Right hindlimb (tissue), 1 donor: ENCODE measurements at places on chromosomes 1 and 21.

GRCh38 chr1:64975740-64976139 is 9.4 kb upstream of the JAK1 start:
- DNase-seq: no peak

DNA sequence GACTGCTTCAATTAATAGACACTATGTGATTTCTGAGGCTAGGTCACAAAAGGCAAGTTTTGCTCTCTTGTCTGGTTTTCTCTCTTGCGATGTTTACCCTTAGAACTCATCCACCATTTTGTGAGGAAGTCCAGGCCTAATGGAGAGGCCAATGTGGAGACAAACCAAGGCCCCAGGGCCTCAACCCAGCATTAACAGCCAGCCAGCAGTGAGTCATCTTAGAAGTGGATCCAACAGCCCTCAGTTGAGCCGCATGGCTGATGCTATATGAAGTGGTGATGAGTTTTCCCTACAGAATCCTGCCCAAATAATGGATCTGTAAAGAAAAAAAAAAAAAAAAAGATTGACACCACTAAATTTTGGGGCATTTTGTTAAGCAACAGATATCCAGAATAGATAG is 95.1 kb downstream of the DNTTIP2 start:
- DNase-seq: no peak

DNA sequence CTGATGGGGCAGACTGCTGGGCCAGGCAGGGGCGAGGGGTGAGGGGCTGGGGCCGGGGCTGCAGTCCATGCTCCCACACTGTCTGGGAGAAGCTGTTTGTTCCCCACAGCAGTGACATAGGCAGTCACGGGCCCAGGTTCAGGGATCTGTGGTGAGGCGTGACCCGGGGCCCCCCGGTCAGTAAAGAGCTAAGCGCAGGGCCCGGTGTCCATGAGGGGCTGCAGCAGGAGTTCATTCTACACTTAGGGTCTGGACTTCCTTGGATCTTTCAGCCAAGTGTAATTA is 4.4 kb downstream of the PEX10 start:
- no peak for DNase-seq

DNA sequence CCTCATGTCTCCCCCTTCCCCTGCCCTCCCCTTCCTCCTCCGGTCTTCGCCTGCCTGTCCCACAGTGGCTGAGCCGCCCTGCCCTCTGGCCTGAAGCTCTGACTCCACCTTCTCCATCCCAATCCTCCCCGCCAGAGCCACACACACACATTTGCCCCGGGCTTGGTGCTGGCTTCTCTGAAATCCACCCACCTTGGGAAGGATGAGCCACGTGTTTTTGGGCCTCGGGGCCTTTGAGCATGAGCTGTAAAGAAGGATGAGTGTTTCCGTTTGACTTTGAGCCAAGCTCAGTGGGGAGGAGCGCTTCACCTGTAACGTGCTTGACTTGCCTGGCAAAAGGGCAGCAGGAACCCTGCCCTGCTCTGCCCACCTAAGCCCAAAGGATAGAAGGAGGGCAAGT is 295.1 kb downstream of the SIPA1L2 start:
- DNase-seq: no peak

DNA sequence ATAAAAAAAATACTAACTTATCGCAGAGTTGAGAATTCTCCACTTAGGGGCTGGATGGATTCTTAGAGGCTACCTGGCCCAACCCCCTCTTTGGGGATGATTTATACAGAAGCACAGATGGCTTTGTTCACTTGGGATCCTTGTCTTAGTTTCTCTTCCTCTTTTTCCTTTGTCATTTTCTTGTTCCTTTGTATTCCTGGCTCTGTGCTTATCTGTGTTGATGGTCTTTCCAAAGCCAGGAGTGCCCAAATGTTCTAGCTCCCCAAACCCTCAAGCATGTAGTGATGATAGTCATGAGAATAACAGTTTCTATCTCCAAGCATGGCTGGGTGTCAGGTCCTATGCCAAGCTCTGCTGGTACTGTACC is 27.4 kb downstream of the EPHB2 start:
- DNase-seq: no peak

DNA sequence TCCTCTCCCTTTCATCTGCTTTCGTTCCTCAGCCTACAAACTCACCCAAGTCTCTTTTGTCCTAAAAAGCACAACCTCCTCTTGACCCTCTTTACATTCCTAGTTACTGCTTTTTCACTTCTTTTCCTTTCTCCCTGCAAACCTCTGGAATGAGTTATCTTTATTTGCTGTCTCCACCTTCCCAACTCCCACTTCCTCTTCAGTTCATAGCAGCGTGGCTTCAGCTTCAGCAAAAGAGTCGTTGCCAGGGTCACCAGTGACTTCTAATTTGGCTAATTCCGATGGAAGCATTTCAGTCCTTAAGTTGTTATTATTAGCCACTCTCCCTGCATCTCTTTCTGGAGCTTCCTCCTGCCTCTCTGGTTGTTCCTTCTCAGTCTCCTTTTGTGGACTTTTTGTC is 6.2 kb upstream of the TMEM54 start:
- DNase-seq: no peak

GRCh38 chr1:181044449-181044966 is 10.7 kb downstream of the MR1 start:
- no peak for DNase-seq
